ENCODE measurements at places on chromosomes 4 and X.

DNA sequence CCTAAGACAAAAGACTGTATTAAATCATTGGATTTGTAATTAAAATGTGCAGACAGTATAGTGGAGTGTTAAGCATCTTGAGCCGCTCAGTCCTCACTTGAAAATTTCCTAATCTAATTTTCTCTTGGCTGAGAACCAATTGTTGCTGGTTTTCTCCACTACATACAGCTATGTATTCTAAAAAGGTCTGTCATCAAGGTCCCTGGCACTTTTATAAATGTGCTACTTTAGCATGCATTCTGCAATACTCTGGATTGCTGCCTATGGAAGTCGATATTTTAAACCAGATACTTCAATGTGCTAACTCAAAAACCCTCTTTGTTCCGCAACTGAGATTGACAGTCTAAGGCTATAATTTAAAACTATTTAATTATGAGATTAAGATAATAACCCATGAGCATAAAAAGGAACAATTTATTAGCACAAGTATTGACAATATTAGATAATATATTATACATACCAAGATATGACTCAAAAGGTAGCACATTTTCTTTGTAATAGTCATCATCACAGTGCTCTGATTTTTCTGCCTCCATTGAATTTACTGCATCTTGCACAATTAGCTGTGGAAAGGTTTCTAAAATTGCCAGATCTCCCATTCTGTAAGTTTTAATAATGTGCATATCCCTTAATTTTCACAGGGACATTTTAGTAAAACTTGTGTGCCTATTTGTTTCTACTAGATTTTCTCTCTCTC, 815.1 kb downstream of the ADGRL3 start:
- H3K4me3 ChIP-seq = no peak overlapping the region
- no peaks in the 10 kb centered on the region for H3K36me3 ChIP-seq
- H3K27me3 ChIP-seq = no peaks in the 10 kb centered on the region

DNA sequence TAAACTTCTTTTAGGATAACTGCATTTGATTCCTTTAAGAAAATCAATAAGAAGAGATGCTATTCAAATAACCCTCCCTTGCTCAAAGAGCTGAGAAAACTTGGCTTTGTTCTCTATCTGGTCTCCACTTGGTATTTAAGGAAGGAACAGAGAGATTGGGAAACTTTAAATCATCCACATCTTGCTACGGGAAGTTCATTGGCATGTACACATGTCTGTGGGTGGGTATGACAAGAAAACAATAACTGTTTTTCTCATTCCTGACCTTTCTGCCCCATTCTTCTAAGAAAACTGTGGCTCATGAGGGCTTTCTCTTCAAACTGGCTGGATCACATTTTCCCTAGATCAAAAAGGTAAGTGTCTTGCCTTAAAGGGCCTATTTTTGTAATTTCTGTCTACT, 6.0 kb downstream of the SEL1L3 start:
- H3K27me3 ChIP-seq = no peaks in the 10 kb centered on the region
- H3K36me3 ChIP-seq = peaks cover 2% of the 10 kb centered on the region
- no peak for DNase-seq
- peak overlapping the region; percentile 99 for H3K27ac ChIP-seq
- H3K4me1 ChIP-seq = peaks cover 60% of the 10 kb centered on the region

DNA sequence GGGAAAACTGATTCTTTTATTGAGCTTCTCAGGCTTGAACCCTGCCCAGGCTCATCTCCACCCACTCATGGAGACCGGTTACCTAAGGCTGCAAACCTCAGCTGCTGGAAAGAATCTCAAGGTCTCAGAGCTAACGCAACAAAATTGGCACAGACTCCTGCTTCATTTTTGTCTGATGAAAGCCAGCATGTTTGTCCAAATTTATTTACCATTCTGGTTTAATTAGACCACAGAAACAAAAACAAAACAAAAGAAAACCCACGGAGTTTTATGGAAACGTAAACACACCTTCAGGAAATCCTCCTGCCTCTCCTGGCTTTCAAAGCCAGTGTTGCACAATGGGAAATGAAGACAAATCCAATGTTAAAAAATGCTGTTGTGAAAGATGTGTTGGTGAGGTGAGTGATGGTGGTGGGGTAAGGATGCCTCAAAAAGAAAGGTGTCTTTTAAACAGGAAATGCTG, 56.4 kb upstream of the PDLIM3 start:
- H3K36me3 ChIP-seq = peaks cover 4% of the 10 kb centered on the region
- peaks cover 54% of the 10 kb centered on the region for H3K27me3 ChIP-seq
- H3K4me3 ChIP-seq = no peak overlapping the region
- peak overlapping the region; percentile 32 for H3K27ac ChIP-seq
- H3K4me1 ChIP-seq = peaks cover 12% of the 10 kb centered on the region

DNA sequence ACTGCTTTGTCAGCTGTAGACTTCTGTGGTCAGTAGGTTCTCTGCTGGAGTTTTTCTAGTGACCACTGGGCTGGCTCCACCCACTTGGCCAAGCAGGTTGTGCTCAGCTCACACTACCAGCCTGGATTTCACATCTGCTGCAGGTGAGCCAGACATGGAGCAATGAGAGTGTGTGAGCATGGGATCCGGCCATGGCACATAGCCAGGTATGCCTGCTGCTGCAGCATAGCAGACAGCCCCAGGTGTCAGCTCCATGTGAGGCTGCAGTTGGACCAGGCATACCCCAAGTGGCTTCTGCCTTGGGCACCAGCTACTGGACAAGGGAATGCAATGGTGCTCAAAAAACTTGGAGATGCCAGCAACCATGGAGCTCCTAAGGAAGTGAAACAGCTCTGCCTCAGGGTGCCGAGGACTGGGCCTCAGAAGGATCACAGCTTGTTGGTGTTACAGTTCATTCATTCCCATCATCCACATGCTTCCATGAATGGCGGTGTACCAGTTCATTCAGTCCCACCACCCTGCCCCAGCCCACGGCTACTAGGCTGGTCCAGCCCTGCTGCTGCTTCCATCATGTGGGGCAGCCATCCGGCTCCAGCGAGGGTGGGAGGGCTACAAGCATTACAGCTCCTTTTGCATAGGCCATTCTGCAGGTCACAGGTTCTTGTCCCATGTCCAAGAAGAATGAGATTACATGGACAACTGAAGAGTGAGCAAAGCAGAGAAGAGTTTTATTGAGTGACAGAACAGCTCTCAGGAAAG, 389.1 kb upstream of the PCDH7 start:
- DNase-seq = no peak
- no peak overlapping the region for H3K4me3 ChIP-seq
- no peaks in the 10 kb centered on the region for H3K27me3 ChIP-seq
- H3K36me3 ChIP-seq = no peaks in the 10 kb centered on the region

- H3K4me3 ChIP-seq = no peak overlapping the region
- no peaks in the 10 kb centered on the region for H3K4me1 ChIP-seq
- H3K27ac ChIP-seq = no peak overlapping the region
Observed at GRCh38 chrX:20479896-20480295, 213.2 kb upstream of the RPS6KA3 start.

DNA sequence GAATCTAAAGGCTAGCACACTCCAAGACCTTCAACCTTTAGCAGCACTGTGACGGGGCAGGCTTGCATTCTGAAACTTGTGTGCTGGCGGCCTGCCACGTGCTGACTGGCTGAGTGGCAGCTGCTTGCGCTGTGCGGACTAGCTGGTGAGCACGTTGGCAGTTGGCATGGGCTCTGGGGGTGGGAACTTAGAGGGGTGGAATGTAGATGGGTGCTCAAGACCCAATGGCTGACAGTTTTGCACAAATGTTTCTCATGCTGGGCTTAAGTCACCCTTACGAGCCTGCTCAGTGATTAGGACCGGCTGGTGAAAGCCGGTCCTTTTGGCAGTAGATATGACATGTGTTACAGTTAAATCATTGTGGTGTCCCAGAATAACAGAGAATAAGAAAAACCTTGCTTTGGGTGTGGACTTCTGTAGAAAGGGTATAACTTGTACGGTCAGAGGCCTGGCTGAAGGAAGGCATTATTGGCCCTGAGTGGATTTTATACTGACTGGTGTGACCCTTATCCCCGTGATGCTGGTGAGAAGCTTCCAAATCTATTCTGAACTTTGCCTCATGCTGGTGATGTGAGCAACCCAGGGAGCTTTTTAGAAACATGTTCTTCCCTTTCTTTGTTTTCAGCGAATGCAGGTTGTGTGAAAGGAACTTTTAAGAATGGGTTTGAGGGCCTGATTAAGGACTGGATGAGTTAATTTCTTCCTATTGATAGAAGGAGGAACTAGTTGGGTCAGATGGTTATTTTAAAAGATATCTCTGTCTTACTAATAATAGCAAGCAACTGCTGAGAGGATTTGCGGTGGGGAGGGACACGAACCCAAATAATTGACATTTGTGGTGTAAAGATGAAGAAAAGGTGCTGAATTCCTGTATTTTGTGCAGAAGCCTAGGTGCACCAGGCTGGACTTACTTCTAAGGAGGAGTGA, 107.4 kb upstream of the SLC4A4 start:
- H3K4me1 ChIP-seq = peaks cover 6% of the 10 kb centered on the region
- peaks cover 63% of the 10 kb centered on the region for H3K27me3 ChIP-seq
- DNase-seq = no peak
- H3K27ac ChIP-seq = no peak overlapping the region
- H3K4me3 ChIP-seq = no peak overlapping the region

GRCh38 chr4:2451821-2452785, 16.8 kb upstream of the RNF4 start:
- no peaks in the 10 kb centered on the region for H3K36me3 ChIP-seq
- H3K4me1 ChIP-seq = no peaks in the 10 kb centered on the region
- H3K27ac ChIP-seq = no peak overlapping the region
- no peaks in the 10 kb centered on the region for H3K27me3 ChIP-seq

- H3K4me3 ChIP-seq = no peak overlapping the region
- no peaks in the 10 kb centered on the region for H3K36me3 ChIP-seq
- no peak for DNase-seq
- no peaks in the 10 kb centered on the region for H3K4me1 ChIP-seq
Observed at GRCh38 chr4:16579866-16580265, 318.6 kb downstream of the LDB2 start.

DNA sequence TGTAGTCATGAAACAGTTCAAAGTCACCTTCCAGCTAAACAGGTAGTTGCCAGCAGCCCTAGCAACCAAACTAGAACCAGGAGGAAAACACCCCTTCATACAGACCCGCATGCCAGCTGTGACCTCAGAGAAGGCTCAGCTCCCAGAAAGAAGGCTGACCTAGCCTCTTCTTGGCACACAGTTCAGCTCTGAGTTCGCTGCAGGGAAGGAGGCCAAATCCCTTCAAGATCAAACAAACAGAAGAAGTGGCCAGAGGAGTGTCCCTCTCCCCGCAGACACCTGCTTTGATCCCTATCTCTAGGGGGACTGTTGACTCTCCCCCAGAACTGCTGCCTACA, 56.0 kb downstream of the HADH start:
- peaks cover 41% of the 10 kb centered on the region for H3K4me1 ChIP-seq
- H3K27ac ChIP-seq = peak overlapping the region; percentile 70
- no peaks in the 10 kb centered on the region for H3K27me3 ChIP-seq
- no peaks in the 10 kb centered on the region for H3K36me3 ChIP-seq

GRCh38 chr4:141410839-141411238, 190.1 kb downstream of the ZNF330 start:
- H3K27me3 ChIP-seq = peaks cover 5% of the 10 kb centered on the region
- no peak for DNase-seq
- no peaks in the 10 kb centered on the region for H3K4me1 ChIP-seq
- H3K27ac ChIP-seq = no peak overlapping the region
- H3K36me3 ChIP-seq = no peaks in the 10 kb centered on the region
- H3K4me3 ChIP-seq = no peak overlapping the region

GRCh38 chr4:67983333-67983732, 20.0 kb upstream of the TMPRSS11A start:
- H3K4me3 ChIP-seq = no peak overlapping the region
- H3K27ac ChIP-seq = no peak overlapping the region
- peaks cover 2% of the 10 kb centered on the region for H3K4me1 ChIP-seq

DNA sequence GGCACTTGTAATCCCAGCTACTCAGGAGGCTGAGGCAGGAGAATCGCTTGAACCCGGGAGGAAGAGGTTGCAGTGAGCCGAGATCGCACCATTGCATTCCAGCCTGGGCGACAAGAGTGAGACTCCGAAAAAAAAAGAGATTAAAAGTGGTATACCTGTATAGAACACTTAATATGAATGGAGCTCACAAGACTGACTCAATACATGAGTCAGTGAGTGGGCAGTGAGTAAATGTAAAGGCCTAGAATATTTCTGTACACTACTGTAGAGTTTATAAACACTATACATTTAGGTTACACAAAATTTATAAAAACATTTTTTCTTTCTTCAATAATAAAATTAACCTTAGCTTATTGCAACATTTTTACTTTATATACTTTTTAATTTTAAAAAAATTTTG, 93.8 kb downstream of the CENPC start:
- H3K27ac ChIP-seq = no peak overlapping the region
- no peaks in the 10 kb centered on the region for H3K4me1 ChIP-seq
- DNase-seq = no peak
- H3K4me3 ChIP-seq = no peak overlapping the region

All from T-helper 17 cell (primary cell).